DMS79 treated with DMSO at 0.1 percent for 48 hours (cell line): ENCODE measurements at places on chromosomes 11 and 22.

DNA sequence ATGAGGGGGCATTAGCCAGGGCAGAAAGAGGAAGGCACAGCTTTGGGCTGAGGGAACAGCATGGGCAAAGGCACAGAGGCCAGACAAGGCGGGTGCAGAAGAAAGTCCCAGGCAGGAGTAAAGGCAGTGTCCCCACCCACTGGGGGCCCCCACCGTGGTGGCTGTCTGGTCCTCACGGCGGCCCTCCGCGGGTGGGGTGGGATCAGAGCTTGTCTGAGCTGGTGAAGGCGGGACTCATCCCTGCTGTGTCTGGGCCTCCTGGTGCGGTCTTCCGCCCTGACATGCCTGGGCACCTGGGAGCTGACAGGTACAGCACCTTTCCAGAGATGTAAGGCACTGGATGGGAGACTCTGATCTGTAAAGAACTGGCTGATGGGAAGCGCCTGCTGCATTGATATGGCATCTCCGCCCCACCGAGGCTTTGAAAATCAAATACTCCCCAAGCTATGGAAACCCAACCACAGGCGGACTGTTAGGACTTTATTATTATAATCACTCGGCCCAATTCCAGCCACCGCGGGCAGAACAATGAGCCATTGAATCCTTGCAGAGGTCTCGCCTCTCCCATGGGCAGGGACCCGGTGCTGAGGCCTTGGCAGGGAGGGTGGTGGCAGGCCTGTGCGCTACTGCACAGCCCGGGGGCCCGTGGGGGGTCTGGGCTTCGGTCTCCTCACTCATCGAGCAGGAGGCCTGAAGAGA lies 14.2 kb upstream of the GNB1L start:
- no peak for DNase-seq

DNA sequence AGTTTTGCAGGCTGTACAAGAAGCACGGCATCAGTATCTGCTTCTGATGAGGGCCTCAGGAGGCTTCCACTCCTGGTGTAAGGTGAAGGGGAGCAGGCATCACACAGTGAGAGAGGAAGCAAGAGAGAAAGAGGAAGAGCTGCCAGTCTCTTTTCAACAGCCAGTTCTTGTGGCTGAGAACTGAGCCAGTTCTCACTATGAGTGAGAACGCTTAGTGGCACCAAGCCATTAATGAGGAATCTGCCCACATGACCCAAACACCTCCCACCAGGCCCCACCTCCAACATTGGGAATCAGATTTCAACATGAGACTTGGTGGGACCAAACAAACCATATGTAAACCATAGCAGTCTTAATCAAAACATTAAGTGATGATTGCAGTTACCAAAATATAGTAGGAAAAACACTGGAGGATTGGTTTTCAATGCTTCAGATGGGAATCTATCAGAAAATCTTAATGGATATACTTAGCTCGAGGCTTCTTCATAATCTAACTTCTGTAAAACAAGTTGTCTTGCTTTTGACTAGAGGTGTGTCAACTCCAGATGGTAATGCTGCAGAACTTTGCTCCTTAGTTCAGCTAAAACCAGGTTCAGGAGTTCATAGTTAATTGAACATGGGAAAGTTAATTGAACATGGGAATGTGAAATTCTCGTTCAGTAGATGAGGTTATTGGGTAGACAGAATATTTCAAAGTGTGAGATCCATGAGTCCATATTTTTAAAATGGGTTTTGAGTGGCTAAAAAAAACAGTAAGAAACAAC lies 12.2 kb downstream of the FAR1 start:
- DNase-seq, result no peak

- DNase-seq, result no peak
These were observed 654.8 kb upstream of the CNTN5 start for GRCh38 chr11:98365941-98366340.

- DNase-seq, result no peak
These were observed 173.3 kb downstream of the GRIA4 start for GRCh38 chr11:105783216-105783615.

DNA sequence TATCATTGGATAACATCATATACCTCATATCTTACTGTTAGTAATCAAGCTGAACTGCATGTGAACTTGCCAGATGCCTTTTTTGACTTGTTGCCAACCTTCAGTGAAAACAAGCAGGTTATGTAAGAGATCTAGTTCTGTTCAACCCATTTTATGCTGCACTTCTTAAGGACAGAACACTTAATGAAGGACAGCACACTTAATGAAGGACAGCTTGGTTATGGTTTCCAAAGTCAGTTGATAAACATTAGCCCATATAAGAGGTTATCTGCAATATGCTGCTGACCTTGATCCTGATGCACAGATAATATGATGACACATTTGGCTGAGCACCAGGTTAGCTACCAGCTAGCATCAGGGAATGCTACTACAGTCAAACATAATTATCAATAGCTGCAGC lies 358.7 kb upstream of the PDGFD start:
- no peak for DNase-seq

DNA sequence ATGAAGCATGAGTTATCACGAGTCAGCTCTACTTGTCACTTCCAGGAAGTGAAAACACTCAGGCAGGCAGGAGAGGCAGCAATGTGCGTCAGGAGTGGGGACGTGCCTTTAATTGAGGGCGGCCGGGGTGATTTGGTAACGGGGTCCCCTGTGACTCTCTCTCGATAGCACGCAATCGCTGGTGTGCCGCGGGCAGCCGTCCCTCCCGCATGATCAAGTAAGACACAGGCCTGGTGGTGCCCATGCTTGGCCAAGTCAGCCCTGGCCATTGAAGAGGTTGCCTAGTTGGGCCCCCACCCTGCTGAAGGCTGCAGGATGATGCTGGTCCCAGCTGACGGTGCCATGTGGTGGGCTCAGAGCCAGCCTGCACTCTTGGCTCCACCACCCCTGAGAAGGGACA lies 29.7 kb downstream of the CACNG2 start:
- no peak for DNase-seq

- DNase-seq, result no peak
These were observed 763 bp upstream of the MS4A7 start for GRCh38 chr11:60377401-60378136.

DNA sequence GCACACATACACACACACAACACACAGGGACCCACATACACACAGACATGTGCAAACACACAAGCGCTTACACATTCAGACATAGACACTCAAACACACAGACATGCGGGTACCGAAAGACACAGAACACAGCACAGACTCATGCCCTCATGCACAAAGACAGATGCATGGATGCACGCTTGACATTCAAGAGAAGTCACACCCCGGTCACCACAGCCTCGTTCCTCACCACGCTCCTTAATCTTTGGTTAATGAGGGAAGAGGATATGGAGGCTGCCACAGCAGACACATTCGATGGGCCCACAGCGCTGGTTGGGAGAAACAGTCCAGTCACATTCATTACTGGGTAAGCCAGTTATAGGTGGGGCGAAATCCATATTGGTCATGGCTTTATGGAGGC lies 51.9 kb upstream of the EIF3D start:
- DNase-seq, result no peak

DNA sequence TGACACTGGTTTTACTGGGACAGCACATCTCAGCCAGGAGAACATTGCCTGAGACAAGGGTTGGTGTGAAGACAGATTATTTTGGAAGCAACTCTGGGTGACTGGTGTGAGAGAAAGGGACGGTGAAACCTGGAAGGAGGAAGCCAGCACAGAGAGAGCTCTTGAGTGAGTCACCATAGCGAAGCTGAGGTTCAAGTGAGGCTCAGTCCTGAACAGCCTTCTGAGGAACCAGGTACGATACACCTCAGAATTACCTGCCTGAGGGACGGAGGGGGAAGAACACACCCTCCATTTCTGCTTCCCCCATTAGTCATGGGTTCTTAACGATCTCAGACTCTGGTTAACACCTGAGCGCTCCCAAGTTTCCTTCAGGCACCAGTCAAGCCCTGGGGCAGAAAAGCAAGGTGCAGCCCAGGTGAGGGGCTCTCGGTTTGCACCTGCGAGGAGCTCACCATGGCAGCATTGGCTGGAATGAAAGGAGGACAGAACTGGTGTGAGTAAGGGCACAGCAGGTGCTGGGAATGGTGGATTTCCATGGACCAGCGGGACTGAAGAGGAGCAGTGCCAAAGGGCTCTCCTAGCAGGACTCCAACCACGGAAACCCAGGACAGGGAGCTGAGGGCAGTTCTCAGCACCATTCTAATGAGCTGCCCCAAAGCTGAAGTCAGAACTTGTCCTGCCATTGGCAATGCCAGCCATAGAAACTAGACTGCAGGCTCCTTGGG lies 459.3 kb downstream of the OPCML start:
- no peak for DNase-seq

- no peak for DNase-seq
These were observed 11.0 kb downstream of the TMEM151A start for GRCh38 chr11:66302656-66303055.

DNA sequence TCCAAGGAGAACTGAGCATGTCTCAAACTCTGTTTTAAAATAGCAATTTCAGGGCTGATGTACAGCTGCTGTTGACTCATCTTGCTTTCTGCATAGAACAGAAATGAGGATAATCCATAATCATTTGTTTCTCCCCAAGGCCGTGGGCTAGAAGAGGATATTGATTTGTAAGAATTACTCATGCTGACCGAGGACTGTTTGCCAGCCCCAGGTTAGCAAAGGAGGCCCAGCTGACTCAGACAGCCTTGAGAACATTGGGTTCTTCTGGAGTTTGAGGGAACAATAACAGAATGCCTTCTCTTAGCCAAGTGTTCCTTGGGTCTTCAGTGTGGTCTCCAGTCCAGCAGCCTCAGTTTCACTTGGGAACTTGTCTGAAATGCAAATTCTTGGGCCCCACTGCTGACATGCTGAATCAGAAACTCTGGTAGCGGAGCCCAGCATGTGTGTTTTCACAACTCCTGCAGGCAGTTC lies 92.0 kb downstream of the ZC3H12C start:
- DNase-seq, result no peak

DNA sequence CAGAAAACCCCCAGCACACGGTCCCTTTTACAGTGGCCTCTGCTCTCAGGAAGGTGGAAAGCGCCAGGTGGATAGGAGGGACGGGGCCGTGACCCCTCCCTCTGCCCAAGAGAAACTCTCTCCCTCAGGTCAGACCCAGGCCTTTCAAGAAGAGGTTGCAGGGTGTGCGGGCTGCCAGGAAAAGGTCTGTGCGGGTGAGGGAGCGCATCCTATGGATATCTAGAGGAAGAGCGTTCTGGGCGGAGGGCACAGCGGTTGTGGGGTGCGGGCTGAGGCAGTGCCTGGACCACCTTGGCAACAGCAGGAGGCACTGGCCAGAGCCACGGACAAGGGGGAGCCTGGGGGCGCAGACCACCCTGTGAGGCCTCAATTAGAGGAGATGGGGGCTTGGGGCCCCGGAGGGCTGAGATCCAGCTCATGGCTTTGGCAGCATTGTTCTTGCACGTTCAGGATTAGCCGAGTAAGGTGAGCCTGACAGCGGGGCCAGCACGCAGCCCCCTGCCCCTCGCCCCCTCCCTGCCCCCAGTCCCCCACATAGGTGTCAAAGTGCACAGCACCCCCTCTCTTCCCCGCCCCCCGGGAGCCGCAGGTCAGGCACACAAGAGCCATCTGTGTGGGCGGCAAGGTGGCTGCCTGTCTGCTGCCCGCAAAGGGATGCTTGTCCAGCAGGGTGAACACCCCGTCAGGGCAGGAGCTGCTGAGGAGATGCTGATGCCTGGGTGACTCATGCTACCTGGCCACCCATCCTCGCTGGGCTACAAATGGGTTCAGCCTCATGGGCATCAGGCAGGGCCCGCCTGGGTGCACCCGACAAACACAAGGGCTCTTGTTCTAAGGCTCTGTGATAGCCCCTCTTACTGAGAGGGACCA lies 92.8 kb upstream of the KCNQ1OT1 start:
- peak; percentile 2 for DNase-seq

- no peak for DNase-seq
These were observed 33.1 kb upstream of the CARS1 start for GRCh38 chr11:3090096-3090901.

GRCh38 chr11:2847561-2847960 lies 38.0 kb downstream of the CDKN1C start:
- peak; percentile 47 for DNase-seq

DNA sequence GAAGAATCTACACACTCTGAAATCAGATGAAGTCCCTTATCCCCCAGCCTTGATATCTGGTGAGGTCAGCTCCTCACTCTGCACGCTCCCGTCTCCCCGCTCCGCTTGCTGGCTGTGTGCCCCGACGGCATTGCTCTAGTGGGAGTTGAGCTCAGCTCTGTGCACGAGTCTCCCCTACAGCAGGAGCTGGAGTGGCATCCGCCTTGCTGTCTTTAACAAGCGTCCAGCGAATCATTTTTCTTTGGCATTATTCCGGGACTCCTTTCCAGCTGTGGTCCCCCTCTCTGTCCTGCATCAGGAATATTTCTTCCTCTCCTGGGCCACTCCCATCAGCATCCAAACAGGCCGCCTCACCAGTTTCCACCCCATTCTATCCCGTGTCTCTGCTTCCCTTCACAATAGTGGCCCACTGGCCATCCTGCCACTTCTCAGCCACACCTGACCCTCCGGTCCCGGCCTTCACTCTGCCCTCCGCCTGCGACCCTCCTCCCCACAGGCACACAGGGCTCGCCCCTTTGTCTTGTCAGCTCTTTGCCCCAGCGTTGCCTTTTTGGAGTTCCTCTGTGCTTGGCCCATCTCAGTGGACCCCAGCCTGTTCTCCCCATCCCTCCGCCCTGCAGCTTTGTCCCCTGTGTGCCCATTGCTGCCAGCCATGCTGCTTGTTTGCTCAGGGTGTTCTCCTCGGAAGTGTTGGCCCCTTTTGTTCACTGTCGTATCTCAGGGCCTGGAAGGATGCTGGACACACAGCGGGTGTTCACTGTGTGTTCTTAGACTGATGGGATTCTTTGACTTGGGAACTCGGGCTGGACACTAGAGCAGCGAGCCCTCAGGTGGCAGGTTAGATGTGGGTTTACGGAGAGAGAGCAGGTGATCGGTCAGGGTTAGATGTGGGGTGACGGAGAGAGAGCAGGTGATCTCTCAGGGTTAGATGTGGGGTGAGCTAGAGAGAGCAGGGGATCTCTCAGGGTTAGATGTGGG lies 441.8 kb downstream of the TBC1D22A start:
- peak; percentile 24 for DNase-seq

DNA sequence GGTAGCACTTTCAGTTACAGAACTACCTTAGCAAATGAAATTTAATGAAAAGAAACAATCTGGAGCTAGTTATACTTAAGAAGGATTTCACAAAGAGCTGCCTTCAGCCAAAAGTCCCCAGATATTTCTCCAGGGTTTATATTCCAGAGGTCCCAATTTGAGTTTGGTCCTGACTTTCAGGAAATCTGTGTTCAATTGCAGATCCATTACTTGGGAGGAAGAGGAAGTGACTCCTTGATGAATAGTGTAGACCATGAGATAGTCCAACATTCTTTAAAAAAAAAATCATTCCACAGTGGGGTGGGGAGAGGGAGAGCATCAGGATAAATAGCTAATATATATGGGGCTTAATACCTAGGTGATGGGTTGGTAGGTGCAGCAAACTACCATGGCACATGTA lies 117.6 kb upstream of the ARHGAP20 start:
- DNase-seq, result no peak

DNA sequence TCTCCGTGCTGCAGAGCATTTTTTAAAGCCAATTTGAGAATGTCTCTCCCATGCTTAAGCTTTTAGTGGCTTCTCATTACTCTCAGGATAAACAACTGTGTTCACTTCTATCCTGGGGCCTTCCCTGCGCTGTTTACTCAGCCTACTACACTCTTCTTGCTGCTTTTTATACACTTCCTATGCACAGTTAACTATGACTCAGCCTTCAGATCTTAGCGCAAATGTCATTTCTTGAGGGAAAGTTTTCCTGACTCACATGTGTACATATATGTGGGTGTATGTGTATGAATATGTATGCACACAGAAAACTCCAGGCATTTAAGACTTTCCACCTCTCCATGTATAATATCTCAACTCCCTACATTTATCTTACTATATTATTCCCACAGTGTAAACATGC lies 9.8 kb downstream of the THAP12 start:
- DNase-seq, result no peak

- DNase-seq, result no peak
These were observed 94.3 kb downstream of the FEZ1 start for GRCh38 chr11:125401746-125402145.
